Activated T-cell treated with anti-CD3 and anti-CD28 coated beads, Interleukin-2, amount 50 U/mL, for 4 hours (primary cell): ENCODE measurements at places on chromosomes 1 and 21.

- DNase-seq: no peak
Measured at GRCh38 chr1:91660708-91661107, 160.1 kb downstream of the CDC7 start.

DNA sequence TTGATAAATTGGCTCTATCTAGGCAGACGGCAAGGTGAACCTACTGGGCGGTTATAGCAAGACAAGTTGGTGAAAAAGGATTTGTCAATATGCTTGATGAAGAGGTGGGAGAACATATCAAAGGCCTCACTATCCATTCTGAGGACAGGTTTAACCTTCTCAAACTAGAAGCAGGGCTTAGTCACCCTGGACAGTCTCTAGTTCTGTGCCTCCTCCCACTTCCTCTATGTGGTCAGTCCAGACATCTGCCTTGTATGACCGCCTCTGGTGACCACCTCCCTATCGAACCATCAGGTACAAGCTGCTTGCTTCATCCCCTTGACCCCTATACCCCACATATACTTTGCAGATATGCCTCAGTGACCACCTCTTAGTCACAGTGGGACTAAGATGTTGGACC, 2.3 kb upstream of the SCYL3 start:
- DNase-seq: no peak

DNA sequence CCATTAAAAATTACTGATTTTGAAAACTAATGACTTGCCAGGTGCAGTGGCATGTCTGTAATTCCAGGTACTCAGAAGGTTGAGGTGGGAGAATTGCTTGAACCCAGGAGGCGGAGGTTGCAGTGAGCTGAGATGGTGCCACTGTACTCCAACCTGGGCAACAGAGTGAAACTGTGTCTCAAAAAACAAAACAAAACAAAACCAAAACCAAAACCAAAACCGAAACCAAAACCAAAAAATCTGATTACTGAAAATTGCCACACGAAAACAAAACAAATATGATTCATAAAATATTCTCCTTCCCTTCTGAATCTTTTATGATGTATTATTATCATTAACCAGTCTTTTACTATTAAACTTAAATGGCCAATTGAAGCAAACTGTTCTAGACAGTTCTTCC, 74.1 kb downstream of the SERINC2 start:
- no peak for DNase-seq

GRCh38 chr1:187630653-187631380, 802.1 kb downstream of the PLA2G4A start:
- no peak for DNase-seq

GRCh38 chr21:45824546-45825215, 156.9 kb upstream of the COL6A1 start:
- no peak for DNase-seq

- DNase-seq: no peak
Measured at GRCh38 chr1:219797683-219798082, 130.7 kb downstream of the SLC30A10 start.
